Stimulated activated CD8-positive, alpha-beta memory T cell treated with anti-CD3 and anti-CD28 coated beads, Interleukin-4, amount 100 ng/mL, for 4 hours (primary cell): ENCODE measurements at places on chromosomes 3 and 15.

DNA sequence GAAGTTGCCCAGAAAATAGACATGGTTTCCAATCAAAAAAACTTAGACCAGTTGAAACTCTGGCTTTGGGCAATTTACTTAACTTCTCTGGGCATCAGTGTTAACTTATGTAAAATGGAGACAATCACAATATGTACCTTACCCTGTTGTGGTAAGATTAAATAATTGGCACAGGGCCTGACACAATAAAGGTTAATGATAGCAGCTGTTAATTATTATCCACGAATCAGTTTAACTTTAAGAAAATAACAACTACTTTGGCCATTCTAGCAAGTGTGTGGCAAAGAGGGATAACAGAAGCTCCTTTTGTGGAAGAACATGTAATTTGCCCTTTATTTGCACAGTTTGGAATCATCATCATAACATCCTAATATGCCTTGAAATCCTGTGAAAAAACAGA is 787.6 kb downstream of the FHIT start:
- DNase-seq, result no peak

GRCh38 chr3:40584625-40585189 is 59.9 kb downstream of the ZNF621 start:
- DNase-seq, result peak; percentile 40

- DNase-seq, result no peak
Measured at GRCh38 chr3:158100681-158101080, 5.5 kb downstream of the SHOX2 start.

DNA sequence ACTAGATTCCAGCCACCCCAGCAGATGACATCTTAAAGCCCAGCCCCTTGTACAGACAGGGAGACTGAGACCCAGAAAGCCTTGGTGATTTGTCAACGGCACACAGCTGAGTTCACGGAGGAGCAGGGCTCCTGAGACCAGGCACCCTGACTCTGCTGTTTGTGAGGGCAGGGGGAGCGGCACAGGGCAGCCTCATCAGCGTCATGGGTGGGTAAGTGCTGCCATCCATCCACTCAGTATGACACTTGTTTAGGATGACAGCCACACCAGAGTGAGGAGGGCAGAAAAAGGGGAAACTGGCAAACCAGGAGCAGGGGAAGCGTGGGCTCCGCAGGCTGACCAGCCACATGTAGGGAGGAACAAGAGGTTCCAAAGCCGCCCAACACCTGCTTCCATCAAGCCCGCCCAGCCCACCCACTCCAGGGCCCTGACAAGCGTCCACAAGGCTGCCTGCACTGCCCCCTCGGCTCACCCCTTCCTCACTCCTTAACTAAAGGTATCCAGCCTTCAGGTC is 19.9 kb downstream of the RBPMS2 start:
- DNase-seq, result no peak

DNA sequence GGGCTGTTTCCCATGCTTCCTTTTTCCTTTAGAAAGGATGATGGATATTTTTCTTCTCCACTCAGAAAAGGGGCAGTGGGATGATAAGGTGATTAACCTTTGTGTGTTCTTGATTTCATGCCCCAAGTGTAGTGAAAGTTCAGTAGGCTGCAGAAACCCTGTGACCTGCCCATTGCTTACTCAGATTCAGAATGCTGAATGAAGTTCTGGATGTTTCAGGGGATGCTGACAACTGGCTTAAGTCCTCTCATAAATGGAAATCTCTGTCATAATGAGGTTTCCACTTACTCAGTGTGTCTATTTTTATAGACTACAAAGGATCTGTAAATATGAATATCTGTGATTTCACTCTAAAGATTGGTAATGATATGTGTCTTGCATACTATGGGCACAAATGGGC is 471.3 kb upstream of the TPRG1 start:
- no peak for DNase-seq

DNA sequence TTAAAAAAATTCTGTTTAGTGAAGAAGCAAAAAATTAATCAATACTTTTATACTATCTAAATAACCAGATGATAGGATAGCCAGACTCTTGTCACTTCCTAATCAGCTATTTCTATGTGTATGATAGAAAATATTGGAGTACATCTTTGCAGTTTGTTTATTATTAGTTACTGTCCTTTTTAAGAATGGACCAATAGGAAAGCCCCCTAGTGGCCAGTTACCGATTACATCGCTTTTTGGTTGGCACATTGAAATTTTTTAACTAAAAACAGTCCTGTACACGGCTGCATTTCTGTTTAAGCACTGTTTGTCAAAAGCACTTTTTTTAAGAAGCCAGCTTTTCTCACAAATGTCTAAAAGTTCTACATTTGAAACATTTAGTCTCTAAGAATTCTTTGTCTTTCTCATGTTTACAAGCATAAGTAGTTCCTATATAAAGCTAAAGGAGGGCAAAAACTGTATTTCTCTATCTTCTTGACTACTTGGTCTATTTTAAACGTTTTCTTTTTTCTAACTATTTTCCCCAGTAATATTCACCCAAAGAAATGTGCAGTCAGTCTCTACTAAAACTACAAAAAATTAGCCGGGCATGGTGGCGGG is 253.2 kb upstream of the LRTM1 start:
- DNase-seq, result no peak

- no peak for DNase-seq
Measured at GRCh38 chr3:4426261-4426781, 40.7 kb downstream of the SUMF1 start.

DNA sequence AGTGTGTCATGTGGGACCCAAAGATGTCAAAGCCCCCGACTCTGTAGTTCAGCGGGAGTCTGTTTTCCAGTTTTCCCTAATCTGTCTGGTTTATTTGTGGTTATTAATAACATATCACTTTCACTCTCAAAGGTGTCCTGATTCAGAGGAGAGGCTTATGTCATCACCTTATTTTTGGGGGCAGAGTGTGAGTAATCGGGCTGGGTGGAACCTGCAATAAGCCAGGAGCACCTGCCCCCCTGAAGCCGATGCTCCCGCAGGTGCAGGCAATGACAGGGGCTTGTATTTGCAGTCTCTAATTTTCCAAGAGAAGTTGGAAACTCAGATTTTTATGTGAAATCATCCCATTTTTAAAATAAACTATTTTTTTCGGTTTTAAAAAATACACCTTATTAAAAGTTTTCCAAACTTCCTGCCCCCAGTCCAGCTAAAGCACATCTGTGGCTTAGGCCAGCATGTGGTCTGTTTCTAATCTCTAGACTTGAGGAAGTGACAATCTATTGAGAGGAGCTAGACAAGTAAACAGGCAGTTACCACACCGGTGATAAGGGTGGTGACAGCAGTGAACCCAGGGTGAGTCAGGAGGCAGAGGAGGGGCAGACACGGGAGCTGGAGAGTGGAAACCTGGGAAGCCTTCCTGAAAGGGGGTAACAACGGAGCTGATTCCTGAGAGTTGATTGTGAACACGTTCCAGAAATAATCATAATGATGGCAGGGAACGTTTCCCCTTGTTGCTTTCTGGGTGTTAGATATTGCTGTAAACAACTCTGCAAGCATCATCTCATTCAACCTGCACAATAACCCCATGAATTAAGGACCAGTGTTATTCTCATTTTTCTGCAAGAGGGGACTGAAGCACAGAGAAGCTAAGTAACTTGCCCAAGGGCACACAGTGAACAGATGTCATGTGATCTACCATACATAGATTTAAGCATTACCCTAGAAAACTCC is 37.2 kb downstream of the BHLHE40 start:
- no peak for DNase-seq

GRCh38 chr3:11845651-11846050 is 1.0 kb downstream of the TAMM41 start:
- no peak for DNase-seq

DNA sequence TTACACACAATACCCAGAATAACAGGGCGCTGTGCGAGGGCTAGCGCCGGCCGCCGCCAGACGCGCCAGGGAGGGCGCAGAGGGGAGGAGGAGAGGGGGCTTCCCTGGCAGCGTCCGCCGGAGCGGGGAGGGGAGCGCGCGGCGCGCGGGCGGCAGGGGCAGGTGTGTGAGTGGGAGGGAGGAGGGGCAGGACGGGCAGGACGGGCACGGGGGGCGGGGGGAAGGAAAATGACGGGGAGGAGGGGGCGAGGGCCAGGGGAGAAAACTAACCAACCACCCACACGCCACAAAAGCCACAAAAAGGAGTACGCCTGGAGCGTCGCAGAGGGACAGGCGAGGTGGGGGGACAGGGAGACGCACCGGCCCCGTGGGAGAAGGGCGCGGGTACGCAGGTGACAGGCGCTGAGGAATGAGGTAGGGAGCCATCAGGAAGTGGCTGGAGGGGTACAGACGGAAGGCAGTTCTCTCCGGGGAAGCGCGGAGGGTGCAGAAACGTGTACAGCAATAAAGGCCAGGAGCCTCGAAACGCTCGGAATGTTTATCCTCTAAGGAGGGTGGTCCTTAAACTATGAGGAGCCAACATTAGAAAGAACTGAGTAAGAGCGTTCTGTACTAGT is 610 bp upstream of the SATB1 start:
- DNase-seq, result peak; percentile 45

- no peak for DNase-seq
Measured at GRCh38 chr15:63221346-63221745, 31.9 kb downstream of the RAB8B start.

GRCh38 chr15:55740981-55741832 is 1.7 kb downstream of the PRTG start:
- DNase-seq, result no peak

GRCh38 chr3:57386307-57386706 is 93.8 kb upstream of the ASB14 start:
- DNase-seq, result no peak

- no peak for DNase-seq
Measured at GRCh38 chr3:138812806-138813205, 21.9 kb downstream of the PIK3CB start.

- no peak for DNase-seq
Measured at GRCh38 chr15:68706931-68707330, 113.8 kb downstream of the ANP32A start.

DNA sequence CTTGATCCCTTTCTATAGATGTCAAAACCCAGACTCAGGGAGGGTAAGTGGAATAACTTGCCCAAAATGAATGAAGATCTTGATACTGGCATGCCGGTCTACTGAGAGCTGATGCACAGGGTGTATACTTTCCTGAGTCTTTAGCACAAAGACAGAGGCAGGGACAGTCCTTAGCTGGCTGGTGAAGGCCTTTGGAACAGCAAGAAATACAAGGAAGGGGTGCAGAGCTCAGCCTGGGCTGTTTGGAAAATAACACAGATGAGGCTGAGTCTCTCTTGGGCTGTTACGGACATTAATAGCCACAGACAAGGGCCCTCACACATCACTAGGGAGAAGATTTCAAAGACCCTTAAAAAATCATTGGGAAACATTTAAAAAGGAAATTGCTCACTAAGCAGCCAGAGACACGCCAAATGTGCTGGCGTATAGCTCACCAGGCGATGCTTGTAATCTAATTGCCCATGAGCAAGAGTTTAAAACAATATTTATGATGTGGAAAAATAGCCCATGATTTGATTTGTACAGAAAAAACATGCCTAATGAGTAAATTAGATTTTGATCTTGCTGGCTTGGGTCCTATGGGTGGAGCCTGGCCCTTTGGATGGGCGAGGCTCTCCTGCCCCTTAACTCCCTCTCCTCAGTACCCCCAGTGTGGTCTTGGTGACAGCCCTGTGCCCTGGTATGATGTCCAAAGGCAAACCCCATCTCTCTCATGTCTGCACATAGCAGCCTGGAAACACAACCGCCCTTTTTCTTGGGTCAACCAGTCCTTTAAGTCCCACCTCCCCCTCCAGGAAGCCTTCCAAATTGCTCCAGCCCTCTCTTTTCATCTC is 81.8 kb upstream of the MRPS22 start:
- no peak for DNase-seq

GRCh38 chr3:8520816-8521403 is 19.3 kb downstream of the LMCD1 start:
- no peak for DNase-seq

DNA sequence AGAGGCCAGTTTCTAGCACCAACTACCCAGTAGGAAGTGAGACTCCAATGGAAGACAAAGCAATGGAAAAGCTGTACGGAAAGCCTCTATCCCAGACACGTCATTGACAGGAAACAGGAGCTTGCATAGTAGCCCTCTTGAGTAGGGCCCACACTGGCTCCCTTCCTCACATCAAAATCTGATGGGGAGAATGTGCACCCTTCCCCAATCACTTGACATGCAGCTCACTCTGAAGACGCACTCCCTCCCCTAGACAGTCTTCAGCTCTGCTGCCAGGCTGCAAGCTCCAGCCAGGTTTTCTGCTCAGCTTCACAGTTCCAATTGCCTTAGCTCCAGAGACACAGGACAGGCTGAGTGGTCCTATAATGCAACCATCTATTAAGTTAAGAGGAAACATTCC is 567.8 kb downstream of the EPHB1 start:
- DNase-seq, result no peak

- DNase-seq, result no peak
Measured at GRCh38 chr3:59446775-59447465, 397.1 kb upstream of the CFAP20DC start.

DNA sequence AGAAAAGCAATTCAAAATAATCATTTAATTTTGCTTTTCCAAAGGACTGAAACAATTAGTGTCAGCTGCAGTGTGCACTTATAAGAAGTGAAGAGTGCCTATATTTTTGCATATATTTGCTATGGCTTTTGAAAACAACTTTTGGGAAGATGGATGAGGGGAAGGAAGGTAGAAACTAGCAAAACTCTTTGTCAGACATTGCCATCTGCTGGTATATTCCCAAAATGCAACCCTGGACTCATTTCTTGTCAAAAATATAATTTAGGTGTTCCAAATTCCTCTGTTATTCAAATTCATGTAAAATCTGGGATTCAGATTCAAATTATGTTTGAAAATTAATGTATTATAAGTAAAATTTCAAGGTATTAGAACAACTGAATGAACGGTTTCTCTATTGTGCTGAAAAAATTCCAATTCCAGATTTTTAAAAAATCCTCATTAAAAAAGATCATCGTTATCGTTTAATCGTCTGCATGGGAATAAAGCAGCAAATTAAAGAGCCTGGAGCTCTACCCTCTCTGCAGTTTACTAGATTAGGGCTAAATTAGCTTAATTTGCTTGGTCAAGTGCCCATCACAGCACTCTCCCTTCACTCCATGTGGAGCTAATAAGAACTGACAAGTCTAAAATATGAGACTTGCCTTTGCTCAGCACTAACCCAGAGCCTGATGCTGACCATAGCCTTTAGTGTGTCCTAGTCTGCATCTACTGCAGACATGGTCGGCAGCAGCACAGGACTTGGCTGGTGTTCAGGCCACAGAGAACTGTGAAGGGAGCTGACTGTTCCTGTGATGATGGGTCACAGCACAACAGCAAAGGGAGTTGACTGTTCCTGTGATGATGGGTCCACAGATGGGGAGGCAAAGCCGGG is 67.9 kb upstream of the MITF start:
- DNase-seq, result no peak

GRCh38 chr3:136078421-136079364 is 113.2 kb downstream of the PPP2R3A start:
- no peak for DNase-seq

- DNase-seq, result no peak
Measured at GRCh38 chr15:26662283-26662682, 110.6 kb downstream of the GABRB3 start.
